Eye (tissue), 1 donor: ENCODE measurements at places on chromosomes 7 and 10.
A peak's percentile ranks its signal among the peaks of the same experiment; 100 is the strongest.

GRCh38 chr7:84142726-84143125 lies 51.9 kb downstream of the SEMA3A start:
- no peak for DNase-seq

DNA sequence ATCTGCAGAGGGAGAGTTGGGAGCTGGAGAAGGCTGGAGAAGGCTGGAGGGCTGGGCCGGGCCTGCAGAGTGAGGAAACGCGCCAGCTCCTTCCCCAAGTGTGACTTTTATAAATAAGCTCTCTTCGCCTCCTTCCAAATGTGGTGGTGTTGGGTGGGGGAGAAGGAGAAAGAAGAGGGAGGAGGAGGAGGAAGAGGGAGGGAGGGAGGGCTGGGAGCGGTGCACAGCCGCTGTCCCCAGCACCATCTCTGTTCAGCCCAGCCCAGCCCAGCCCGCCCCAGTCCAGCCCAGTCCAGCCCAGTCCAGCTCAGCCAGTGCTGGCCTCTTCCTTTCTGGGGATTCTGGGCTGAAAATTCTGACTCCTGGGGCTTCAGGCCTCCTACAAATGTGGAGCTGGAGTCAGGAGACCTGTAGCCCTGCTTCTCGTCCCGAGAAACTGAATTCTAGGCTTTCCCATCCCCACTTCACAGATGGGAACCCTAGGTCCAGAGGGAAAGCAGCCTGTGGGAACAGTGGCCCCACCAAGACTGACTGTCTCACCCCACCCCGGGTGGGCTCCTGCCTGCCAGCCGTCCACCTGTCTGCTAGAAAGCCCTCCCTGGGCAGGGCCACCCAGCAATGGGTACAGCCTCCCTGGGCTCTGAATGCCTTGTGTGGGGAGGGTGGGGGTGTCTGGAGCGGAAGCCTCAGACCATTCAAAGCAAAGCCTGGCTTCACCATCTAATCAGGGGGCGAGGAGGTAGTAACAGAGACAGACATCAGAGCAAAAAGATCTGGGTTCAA lies 2.3 kb downstream of the STX1A start:
- DNase-seq: no peak

GRCh38 chr7:458511-459245 lies 61.0 kb downstream of the PDGFA start:
- no peak for DNase-seq

GRCh38 chr10:70908406-70909296 lies 20.3 kb upstream of the PCBD1 start:
- DNase-seq: no peak

DNA sequence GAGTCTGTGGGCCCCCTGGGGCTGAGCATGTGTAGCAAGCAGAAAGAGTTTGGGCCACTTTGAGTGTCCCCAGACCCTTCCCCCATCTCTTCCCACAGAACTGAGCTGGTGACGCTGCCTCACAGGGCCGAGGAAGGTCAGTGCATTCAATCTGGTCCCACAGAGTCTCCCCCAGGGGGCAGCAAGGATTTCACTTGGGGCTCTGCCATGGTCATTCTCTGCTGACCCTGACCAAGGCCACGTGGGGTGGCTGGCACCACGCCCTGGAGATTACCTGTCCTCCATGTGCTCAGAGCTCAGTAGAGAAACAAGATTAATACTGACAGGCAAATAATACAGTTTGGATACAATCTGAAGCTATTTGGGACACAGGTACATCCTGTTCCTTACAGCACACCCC lies 30.2 kb downstream of the ADRA2A start:
- DNase-seq: no peak

DNA sequence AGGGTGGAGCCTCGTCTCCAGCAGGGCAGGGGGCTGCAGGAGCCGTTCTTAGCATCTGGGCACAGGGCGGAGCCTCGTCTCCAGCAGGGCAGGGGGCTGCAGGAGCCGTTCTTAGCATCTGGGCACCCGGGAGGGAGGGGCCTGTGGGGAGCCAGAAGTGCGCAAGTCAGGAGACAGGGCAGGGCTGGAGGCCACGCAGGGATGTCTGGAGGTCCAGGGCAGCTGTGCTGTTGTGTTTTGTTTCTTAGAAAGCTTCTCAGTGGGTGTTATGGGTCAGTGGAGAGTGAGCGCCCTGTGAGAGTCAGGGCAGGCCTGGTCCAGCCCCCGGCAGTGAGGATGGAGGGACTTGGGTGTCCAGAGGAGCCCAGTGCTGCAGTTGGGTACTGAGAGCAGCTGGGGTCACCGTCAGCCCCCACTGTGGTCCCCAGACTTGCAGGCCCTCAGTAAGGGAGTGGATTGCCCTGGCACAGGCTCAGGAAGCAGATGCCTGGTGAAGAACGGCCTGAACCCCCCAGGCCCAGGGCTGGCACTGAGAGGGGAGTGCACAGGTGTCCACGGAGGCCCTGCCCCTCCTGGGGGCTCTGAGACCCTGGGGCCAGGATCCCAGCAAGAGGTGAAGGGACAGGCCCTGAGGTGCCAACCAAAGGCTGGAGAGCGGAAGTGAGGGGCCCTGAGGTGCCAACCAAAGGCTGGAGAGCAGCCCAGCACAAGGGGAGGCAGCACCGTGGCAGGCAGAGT lies 29.8 kb downstream of the FAM20C start:
- peak; percentile 54 for DNase-seq

- no peak for DNase-seq
Measured at GRCh38 chr10:13222566-13222965, 11.6 kb downstream of the UCMA start.

GRCh38 chr7:157405501-157405900 lies 68.7 kb downstream of the DNAJB6 start:
- no peak for DNase-seq

DNA sequence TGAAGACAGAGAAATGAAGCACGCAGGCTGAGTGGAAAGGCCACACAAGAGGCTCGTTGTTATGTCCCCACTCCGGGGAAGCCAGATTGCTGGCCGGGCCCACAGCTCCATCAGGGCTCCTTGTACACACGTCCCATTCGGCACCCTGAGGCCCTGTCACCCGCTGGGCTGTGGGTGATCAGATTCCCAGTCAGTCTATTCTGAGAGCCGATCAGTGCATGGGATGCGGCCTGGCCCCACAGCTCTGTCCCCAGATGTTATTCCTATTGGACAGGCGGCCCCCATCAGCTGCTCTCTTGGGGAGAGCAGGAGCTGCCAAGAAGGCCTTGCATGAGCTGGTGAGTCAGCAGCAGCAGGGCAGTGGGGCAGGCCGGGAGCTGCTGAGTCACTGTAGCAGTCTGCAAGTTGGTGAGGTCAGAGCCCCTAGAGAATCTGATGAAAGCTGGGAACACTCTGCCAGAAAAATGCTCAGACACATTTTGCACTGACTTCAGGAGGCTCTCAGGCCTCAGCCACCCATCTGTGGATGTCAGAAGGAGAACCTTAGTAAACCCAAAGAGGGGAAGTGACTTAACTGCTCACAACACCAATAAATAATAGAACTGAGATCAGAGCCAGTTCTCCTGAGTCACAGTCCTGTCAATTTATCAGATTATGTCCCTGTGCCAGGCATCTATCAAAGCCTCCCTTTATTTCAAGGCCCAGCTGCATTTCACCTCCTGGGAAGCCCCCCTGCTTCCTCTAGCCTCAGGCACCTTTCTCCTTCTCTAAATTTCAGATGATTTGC lies 9.4 kb upstream of the PSAP start:
- peak; percentile 90 for DNase-seq

GRCh38 chr7:45988405-45989057 lies 67.5 kb upstream of the IGFBP3 start:
- DNase-seq: no peak

DNA sequence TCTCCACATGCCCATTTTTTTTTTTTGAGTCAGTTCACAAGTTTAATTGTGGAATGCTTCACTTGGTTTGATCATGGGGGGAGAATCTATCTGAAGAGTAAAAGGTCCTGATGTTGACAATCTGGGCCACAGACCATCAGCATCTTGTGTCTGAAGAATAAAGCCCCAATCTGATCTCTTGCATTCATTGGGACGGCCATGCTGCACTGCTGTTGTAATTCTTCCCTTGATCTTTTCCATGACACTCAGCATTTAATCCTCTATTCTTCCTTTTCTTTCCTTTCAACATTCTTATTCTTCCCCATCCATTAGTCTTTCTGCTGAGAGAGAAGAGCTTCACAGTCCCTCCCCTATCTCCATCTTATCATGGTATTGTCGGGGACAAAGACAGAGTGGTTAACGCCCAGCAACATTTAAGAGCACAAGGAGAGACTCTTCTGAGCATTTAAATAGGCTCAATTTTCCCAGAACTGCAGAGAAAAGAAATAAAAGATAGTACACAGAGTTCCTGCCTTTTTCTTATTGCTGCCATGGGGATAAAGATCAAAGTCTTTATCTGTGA lies 1157.3 kb downstream of the SORCS3 start:
- no peak for DNase-seq

GRCh38 chr7:121442845-121443244 lies 46.7 kb upstream of the FAM3C start:
- DNase-seq: no peak

GRCh38 chr10:123986736-123987135 lies 95.1 kb upstream of the CPXM2 start:
- DNase-seq: no peak

GRCh38 chr10:107687701-107688100 lies 523.2 kb upstream of the SORCS1 start:
- no peak for DNase-seq

DNA sequence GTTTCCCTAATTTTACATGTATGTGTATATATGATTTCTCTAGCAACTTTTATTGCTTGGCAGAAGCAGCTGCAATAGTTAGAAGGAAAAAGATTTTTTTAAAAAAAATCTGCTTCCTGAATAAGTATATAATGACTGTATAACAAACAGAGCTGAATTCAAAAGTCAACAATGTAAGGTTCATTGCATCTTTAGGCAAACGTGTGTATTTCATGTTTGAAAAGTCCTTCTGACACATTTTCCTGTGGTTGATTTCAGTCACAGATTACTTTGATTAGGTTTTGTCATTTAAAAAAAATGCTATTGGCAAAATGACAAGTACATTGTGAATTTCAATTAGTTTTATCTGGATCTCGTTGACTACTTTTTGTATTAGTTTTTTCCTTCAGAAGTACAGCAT lies 231.0 kb downstream of the CSTF2T start:
- no peak for DNase-seq

- DNase-seq: no peak
Measured at GRCh38 chr10:20614911-20615310, 282.2 kb downstream of the NEBL start.

GRCh38 chr7:142468871-142469665 lies 211.2 kb upstream of the PRSS58 start:
- DNase-seq: no peak

DNA sequence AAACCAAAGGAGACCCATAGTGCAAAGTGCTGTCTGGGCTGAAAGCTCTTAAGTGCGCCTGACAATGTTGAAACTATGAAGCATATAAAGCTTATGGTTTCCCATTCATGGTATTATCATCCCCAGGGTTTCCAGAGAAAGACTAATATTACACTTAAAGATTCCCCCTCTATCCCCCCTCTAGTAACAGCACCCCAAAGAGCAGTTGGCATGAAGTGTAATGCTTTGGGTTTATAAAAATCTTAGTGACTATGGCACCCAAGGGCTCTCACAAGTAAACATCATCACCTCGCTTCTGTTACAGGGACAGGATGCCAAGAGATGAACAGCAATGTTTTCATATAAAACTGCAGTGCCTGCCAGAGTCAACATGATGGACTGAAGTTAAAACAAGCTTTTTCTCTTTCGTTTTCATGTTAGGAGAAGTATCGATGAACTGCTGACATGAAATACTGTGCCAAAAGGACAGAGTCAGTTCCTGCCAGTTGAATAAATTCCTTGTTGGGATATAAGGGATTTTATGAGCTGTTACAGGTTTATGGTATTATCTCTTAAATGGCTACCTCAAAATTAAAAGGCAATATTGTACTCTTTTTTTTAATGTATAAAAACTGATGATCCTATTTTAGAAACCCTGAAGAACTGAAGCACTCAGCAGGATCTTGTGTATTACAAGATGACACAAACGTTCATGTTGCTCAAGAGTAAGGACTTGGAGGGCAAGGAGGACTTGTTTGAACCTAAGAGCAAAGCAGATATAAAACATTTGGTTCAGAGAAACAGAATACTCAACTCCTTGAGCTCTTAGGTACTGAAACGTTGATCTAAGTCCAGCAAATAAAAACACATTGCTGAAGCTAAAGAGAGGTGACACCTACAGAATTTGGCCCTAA lies 203.7 kb upstream of the IMMP2L start:
- DNase-seq: no peak

DNA sequence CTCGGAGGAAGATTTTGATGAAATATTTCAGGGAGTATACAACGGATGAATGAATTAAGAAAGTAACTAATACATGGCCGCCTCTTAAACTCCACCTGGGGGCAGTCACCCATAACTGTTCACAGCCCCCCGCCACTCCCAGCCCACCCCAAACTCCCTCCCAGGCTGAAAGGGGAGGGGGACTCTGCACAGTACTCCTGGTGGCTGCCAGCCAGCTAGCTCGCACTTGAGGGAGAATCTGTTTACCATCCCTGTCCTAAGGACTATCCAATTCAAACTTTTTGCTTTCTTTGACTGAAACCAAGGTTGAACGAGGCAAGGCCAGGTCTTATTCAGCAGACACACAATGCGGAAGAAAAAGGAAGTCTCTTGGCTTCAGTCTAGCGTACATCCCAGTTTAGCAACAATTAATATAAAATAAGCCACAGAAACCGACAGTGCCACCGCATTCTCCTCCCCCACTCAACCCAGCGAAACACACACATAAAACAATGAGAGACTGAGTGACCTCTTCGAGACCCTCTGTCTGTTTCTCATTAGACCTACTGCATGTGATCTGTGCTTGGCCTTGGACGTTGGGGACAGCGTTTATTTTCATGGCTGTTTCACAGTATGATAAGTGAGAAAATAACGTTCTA lies 219.5 kb downstream of the GLI3 start:
- DNase-seq: peak; percentile 70

DNA sequence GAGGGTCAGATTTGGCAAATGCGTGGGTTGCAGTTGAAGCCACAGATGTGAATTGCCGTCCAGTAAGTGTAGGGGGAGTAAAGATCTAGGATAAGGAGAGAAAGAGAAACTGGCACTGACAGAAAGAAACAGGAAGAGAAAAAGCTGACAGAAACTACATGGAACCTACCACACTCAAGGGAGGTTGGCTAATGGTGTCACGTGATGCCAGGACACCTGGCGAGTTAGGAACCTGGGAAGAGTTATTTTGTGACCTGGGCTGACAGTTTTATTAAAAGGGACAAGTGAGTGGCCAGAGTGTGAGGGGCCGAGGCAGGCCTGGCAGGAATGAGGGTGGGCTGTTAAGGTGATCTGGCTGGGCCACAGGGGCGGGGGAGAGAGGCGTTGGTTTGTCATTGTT lies 188.7 kb downstream of the ADARB2 start:
- DNase-seq: no peak
